ENCODE measurements at places on chromosomes 3 and 15. TPM values are rescaled to one million over a fixed set of nuclear protein-coding genes. Genes with fewer than 3 reads are reported as not detected.

The PLSCR5 gene
- not detected for total RNA-seq

GRCh38 chr3:166743481-166744134 is 636.5 kb downstream of the ZBBX start:
- no peak for DNase-seq

- DNase-seq, result no peak
Measured at GRCh38 chr3:26721047-26721446, 98.5 kb downstream of the LRRC3B start.

DNA sequence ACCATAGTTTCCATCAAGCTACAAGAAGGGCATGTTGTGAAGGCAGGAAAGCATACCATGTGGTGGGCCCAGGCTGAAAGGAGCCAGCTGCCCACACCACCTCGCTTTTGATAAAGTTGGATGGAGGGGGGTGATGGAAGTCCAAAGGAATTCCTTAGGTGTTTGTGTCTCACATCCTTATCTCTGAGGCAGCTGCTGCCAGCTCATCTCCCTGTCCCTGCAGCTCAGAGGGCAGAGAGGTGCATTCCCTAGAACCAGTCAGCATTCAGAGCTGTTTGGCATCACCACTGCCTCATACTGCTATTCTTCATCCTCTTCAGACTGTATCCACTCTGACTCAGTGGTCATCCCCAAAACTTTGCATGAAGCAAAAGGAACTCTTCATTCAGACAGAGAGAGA is 141.5 kb upstream of the BFSP2 start:
- no peak for DNase-seq

DNA sequence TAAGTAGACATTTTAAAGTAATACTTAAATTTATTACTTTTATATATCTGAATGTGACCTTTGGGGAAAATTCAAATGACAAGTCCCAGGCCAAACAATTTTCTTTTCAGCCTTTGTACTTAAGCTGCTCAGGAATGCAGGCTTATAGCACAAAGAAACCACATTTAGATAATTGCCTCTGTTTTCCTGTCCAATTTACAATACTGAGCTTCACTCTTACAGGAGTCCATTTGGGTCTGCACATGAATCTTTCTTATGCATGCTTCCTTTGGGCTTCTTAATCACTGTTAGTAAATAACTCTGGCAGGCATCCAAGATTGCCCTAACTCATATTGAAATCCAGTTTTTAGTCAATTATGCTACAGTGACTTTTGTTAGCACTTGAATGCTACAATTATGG is 459.4 kb upstream of the TGFBR2 start:
- DNase-seq, result no peak

- no peak for DNase-seq
Measured at GRCh38 chr3:29186131-29186599, 94.7 kb upstream of the RBMS3 start.

GRCh38 chr15:59615661-59616060 is 4.1 kb downstream of the GCNT3 start:
- no peak for DNase-seq
